G401 (cell line): ENCODE measurements at places on chromosomes 1 and 21. TPM values are rescaled to one million over a fixed set of nuclear protein-coding genes. Genes with fewer than 3 reads are reported as not detected.

DNA sequence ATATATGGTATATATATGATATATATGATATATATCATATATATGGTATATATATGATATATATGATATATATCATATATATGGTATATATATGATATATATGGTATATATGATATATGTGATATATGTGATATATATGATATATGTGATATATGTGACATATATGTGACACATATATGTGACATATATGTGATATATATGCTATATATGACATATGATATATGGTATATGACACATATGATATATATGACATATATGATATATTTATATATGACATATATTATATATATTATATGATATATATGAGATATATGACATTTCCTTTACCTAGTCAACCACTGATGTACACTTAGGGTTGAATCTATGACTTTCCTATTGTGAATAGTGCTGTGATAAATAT, 36.1 kb upstream of the EEIG2 start:
- DNase-seq, result no peak

- no peak for DNase-seq
These were observed at the start of gene COL9A2 for GRCh38 chr1:40316595-40317393. TSS of gene COL9A2 (minus strand) at chr1:40317286. CDS start at chr1:40317197, 89 bp downstream.

- DNase-seq, result no peak
These were observed 3.7 kb downstream of the TMCO2 start for GRCh38 chr1:40251456-40251855.

- DNase-seq, result no peak
These were observed 78.2 kb downstream of the SLC66A1 start for GRCh38 chr1:19390166-19390850.

The RNPC3 gene
- total RNA-seq, result 6.5 and 25.7 TPM in 2 replicates

The RBP7 gene
- total RNA-seq, result 4.4 and 9.2 TPM in 2 replicates

GRCh38 chr1:22137004-22137720, 5.7 kb downstream of the WNT4 start:
- no peak for DNase-seq

The SLAMF6 gene
- not detected in 2 replicates for total RNA-seq

DNA sequence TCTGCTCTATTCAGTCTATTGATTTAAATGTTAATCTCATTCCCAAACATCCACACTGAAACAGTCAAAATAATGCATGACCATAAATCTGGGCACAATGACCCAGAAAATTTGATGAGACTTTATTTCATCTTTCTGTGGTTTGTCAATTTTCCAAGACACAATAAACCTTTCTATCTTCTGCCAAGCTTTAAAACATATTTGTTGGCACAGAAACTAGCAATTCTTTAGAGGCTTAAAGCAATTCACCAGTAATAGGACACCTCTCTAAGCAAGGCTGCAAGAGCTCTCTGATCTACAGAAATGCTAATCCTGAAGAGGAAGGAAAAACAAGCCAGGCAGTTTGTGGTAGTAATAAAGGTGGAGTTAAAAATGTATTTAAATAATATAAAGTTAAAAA, 113.7 kb downstream of the FCRL5 start:
- DNase-seq, result no peak

DNA sequence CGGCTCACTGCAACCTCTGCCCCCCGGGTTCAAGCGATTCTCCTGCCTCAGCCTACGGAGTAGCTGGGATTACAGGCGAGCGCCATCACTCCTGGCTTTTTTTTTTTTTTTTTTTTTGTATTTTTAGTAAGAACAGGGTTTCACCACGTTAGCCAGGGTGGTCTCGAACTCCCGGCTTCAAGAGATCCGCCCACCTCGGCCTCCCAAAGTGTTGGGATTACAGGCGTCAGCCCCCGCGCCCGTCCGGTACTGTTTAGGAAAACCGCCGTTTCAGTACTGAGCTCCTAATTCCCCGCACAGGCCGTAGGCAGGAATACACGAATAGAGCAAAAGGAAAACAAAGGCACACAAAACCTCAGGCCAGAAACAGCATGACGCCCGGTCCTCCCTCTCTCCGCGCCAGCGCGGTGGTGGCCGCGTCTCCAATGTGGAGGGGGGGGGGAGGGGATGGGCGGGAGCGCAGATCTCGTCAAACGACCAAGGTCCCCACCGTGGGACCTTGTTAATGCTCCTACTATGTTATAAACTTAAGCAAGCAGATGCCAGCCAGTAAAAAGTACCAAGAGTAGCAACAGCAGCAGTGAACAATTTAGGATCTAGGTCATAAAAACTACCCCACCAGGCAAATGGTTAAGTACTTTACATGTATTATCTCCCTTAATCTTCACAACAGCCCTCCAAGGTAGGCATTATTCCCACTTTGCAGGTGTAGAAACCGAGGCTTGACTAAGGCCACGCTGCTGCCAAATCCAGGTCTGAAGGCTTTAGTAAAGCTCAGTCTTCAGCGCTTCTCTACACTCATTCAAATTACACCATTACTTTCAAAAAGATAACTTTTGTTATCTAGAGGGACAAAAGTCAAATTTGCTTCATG, 648 bp upstream of the ADAR start:
- DNase-seq, result peak; percentile 67

- DNase-seq, result no peak
These were observed 90.3 kb upstream of the DISP3 start for GRCh38 chr1:11388617-11389016.

DNA sequence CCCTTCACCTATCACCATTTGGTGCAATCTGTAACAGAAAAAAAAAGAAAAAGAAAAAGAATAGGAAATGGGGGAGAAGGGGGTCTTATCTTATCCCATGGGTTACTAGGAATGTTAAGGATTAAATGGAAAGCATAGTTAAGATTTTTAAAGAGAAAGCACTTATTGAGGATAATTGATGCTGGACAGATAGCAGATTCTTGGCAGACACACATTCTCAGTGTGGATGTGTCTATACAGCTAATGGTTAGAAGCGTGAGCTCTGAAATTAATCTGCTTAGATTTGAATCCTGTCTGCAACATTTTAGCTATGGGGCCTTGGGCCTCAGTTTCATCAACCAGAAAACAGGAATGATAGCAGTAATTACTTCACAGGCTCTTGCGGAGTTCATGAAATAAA, 67.1 kb downstream of the SSBP3 start:
- no peak for DNase-seq

GRCh38 chr1:153072806-153073726, 1.7 kb upstream of the SPRR2B start:
- DNase-seq, result no peak

DNA sequence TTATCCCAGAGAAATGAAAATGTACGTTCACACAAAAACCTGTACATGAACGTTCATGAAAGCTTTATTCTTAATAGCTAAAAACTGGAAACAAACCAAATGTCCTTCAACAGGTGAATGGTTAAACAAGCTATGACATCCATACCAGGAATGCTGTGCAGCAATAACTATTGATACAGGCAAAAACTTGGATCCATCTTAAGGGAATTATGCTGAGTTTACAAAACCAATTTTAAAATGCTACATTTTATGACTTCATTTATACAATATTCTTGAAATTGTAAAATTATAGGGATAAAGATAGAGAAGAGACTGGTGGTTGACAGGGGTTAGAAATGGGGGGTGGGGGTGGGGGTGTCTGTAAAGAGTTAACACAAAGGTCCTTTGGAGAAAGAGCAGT, 280.3 kb downstream of the TGFB2 start:
- no peak for DNase-seq

DNA sequence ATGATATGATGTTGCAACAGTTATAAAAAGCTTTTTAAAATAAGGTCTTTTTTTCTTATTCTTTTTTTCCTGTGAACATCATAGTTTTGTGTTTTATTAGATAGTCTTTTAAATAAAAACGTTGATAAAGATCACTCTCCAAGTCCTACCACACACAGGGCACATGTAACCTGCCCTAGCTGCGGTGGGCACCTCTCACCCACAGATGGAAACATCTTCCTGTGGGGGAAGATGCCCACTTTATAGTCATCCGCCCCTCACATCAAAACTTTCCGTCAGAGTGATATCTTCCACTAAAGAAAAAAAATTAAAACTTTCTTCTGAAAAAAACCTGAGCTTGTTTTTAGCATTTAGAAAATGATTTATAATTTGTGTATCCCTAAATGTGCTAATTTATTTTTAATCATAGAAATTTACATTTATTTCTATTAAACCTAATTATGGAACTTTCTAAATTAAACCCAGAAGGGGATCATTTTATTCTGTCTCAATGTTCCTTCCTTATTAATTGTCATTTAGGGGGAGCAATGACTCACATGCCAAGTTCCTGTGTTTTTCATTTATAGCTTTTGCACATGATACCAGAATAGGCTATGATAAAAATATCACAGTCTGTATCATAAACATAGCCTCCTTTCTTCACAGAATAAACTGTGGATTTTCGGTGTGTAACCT, 24.7 kb downstream of the TNFRSF9 start:
- no peak for DNase-seq

The SELE gene
- not detected in 2 replicates for total RNA-seq

- DNase-seq, result no peak
These were observed 44.3 kb downstream of the CDC14A start for GRCh38 chr1:100396651-100397050.

GRCh38 chr1:40241362-40241761, 6.4 kb upstream of the TMCO2 start:
- DNase-seq, result no peak

The TTC22 gene
- total RNA-seq, result not detected in 2 replicates

The XCL2 gene
- total RNA-seq, result not detected in 2 replicates

- DNase-seq, result no peak
These were observed 3.7 kb downstream of the PLPPR4 start for GRCh38 chr1:99268021-99268420.

DNA sequence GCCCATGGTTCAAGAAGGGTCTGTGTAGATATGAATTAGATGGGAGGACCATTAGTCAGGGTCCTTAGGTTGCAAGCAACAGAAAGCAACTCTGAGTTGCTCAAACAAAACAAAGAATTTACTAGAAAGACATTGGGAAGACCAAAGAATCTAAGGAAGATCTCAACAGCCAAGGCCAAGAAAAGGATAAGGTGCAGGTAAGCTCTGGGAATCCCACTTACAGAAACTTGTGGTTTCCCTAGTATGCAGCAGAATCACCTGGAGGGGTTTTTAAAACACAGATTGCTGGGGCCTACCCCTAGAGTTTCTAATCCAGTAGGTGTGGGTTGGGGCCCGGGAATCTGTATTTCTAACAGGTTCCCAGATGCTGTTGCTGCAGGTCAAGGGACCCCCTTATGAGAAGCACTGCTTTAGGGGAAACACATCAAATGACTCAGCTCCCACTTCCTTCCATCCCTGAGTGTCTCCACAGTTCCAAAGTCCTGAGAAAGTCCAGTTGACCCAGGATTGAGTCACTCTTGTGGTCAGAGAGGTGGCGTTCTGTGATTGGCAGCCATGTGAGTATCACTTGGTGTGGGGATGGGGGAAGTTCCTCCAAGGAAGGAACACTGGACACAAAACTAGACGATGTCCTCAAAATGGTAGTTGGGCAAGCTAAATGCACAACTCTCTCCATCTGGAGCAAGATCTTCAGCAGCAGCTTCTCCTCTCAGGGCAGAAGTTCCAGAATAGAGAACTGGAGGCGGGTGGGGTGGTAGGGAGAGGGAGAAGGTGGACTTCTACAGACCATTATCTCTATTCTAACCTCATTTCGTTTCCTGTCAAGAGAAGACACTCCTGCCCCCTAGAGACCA, 24.2 kb upstream of the EYA3 start:
- no peak for DNase-seq

The TMPRSS2 gene
- not detected in 2 replicates for total RNA-seq

- DNase-seq, result no peak
These were observed 112.9 kb upstream of the SOD1 start for GRCh38 chr21:31546443-31547170.

DNA sequence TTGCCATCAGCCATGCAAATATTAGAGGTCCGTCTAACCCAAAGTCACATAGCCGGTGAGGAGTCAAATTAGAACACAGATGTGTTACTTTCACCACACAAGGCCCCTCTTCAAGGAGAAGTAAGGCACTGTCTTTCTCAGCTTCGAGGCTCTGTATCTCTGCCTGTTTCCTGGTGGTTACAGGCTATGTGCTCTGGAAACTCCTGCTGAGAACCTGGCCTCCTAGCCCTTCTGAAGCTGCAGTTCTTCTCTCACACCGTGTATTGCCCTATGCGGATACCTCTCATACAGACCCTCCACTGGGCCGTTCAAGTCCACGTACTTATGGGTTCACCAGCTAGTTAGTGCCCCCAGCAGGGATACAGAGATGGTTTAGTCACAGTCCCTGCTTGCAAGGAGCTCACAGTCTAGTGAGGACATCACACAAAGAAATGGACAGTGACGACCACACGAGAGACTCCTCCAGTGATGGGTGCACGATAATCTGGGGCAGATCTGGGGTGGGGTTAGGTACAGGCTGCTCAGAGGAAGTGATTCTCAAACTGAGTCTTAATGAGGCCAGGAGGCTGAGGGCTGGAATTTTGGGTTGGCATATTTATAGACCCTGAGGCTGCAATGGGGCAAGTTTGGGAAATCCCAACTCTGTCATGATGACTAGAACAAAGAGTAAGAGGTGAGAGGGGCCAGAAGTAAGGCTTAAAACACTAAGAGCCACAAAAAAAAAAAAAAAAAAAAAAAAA, 22.8 kb upstream of the ELOA start:
- no peak for DNase-seq

DNA sequence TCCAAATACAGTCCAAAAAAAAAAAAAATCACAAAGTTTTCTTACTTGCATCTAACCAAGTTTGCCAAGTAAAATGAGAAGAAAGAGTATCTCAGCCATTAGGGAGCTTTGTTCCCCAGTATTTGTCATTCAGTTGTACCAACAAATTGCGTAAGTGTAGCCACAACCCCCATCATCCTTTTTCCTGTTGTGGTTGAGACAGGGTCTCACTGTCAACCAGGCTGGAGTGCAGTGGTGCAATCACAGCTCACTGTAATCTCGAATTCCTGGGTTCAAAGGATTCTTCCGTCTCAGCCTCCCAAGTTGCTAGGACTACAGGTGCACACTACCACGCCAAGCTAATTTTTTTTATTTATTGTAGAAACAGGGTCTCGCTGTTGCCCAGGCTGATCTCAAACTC, 9.5 kb downstream of the STX6 start:
- no peak for DNase-seq

DNA sequence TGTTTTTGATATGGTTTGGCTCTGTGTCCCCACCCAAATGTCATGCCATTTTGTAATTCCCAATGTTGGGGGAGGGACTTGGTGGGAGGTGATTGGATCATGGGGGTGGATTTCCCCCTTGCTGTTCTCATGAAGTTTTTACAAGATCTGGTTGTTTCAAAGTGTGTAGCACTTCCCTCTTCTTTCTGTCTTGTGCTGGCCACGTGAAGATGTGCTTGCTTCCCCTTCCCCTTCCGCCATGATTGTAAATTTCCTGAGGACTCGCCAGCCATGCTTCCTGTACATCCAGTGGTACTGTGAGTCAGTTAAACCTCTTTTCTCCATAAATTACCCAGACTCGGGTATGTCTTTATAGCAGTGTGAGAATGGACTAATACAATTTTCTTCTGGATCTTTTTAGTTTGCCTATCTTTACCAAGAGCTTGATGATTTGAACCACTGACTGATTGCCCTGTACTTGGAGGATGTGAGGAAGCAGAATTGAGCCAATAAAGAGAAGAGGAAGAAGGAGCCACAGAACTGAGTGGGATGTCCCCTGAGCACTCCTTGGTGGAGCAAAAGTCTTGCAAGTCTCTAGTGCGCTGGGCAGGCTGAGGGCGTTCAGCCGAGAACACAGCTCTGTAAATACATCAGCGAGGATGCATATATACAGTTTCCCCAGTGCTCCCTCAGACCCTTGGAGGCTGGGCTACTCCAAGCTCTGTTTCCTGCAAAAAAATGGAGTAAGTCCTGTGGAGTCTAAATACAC, 102.6 kb downstream of the CYYR1 start:
- no peak for DNase-seq

The TRIM67 gene
- not detected in 2 replicates for total RNA-seq

The PTPN7 gene
- not detected in 2 replicates for total RNA-seq
